ENCODE measurements at places on chromosomes 4 and X.

GRCh38 chrX:41353985-41354384 is 20.0 kb downstream of the DDX3X start:
- no peak for DNase-seq

- DNase-seq: no peak
These were observed 69.2 kb downstream of the NLGN4X start for GRCh38 chrX:6159468-6159867.

DNA sequence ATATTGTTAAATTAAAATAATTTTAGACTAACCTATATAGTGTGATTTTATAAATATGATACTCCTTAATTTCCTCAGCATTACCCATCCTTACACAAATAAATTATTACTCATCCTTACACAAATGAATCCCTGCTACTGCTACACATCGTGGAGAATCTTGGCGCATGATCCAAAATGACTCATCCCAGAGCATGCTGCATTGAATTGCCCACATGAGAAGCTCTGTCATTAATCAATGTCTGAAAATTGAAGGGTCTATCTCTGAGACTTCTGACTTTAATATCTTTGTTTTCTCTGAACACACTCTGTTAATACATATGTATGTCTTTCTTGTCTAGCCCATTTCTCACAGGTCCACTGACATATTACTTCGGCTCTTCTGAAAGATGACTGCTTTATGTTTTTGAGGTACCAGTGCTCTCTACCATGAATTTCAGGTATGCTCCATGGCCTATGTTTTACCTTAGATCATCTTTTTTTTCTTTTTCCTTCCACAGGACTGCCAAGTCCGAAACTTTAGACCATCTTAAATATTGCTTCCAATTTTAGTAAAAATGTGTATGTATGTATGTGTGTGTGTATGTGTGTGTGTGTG is 15.7 kb upstream of the DUSP21 start:
- peak; percentile 65 for DNase-seq

DNA sequence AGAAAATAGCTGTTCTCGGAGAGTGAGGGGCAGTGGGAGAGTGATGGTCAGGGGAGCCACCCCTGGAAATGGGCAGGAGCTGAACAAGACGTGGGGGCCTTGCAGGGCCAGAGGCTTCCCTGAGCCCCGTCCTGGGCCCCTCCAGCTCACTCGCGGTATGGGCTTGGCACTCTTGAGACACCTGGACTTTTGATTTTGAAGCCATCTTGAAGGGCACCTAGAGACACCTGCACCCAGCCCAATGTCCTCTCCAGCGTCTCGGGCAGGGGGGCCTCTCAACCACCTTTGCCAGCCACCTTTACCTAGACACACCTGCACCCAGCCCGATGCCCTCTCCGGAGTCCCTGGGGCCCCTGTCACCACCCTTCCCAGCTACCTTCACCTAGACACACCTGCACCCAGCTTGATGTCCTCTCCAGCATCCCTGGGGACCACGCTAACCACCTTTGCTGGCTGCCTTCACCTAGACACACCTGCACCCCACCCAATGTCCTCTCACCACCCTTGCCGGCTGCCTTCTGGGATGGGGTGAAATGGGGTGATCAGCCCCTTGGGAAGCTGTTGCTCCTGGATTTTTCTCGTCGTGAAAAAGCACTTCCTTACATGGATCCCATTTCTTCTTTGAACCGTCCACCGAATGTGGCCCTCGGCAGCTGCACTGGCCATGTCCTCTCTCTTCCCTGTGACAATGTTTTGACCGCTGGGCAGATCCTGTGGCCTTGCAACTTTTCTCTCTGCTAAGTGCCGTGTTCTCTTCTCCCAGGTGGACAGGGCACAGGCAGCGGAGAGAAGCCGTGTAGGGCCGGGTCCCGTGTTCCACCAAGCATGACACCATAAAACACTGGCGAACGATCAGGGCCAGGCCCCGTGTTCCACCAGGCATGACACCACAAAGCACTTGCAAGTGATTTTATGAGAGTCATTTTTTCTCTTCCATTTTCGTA is 47.5 kb downstream of the CPZ start:
- DNase-seq: no peak

DNA sequence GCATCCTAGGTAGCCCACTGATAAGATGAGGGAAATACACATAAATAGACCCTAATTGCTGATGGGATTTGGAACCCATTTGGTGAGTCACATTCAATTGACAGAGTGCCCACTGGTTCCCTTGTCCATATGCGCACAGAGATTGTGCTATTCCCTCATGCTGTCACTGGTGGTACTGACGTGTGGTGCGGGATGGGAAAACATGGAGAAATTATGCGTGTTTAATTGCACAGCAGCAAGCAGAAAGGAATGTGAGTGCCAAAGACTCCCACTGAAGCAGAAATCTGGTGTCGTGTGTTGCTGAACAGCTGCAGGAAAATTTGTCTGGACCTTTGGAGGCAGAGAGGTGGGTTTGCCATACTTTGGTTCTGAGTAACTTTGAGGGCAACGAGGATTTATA is 92.2 kb downstream of the NHSL2 start:
- DNase-seq: no peak

DNA sequence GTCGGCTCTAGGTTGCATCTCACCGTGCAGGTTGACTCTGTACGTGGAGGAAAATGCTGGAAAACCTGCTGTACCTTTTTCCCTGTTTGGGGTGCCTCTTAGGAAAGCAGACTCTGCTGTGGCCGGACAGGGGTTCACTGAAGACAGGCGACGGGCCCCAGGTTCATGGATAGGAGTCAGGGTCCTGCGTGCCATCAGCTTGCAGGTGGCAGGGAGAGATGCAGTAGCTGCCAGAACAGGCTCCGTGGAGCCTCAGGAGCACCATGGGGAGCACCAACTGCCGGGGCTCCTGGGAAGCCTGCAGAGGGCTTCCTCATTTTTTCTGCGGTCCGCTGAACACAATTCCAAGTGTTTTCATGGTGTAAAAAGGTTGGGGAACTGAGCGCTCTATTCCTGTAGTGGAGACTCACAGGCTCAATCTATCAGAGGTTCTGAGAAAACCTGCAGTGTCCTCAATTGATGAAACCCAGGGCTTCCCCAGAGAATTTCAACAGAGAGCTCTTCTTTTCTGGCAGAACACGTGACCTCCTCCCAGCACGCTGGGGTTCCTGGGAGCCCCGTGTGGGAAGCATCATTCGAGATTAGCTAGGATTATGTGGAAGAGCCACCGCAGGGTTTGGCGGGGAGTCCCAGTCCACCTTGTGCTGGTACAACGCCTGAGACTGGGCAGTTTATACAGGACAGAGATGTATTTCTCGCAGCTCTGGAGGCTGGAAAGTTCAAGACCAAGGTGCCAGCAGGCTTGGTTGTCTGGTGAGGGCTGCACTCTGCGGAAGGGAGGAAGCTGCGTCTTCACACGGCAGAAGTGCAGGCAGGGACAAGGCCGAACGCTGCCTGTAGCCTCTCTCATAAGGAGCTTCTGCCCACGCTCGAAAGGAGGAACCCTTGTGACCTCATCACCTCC is 1.6 kb downstream of the HTRA3 start:
- DNase-seq: no peak

DNA sequence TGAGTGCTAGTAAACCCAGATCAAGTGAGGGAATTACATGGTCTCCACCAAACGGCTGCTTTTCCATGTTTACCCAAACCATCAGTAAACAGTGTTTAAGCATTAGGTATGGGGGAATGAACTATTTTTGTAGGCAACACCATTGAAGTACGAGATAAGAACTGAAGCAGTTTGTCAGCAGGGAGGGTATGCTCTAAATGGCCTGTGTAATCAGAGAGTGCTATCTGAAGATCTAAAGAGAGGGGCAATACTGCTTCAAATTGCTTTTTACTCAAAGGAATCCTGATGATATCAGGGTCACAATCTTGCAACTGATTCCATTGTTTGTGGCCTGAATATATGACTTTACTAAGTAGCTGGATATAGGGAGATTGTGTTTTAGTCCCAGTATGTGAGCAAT is 10.4 kb upstream of the SPIN4 start:
- no peak for DNase-seq

GRCh38 chrX:20128670-20129069 is 12.0 kb upstream of the MAP7D2 start:
- DNase-seq: no peak

GRCh38 chr4:182015893-182016292 is 227.3 kb upstream of the TENM3 start:
- DNase-seq: no peak

DNA sequence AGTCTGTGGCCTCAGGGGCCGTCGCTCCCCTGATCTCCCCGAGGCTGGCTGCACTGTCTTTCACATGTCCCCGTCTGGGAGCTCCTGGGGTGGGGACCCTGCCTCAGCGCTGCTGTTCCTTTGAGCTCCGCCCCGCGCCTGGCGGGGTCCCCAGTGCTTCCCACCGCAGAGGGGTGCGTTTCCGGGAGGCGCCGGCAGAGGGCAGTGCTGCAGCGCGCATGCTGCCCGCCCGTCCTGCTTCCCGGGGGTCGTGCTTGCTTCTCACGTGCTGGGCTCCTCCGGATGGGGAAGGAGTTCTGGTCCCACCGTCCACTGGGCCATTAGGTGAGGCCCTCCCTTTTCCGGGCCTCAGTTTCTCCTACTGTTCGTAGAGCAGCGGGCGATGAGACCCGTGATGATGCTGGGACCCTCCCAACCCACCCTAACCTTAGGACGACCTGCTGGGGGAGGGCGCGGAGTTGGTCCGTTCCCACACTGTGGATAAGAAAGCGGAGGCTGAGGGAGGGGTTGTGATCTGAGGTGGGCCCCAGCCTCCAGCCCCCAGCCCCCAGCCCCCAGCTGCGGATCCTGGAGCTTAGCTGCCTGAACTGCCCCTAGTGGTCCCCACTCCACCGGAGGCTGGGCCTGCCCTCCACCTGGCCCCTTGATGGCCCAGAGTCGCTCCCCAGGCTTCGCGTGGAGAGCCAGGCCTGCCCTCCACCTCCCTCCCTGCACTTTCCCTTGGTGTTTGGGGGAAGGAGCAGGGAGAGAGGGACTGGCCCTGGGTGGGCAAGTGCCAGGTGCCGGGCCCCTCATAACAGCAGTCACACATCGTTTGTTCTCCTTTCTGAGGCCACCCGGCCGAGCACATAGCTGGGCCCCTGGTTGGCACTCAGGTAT is 15.3 kb downstream of the CPZ start:
- DNase-seq: no peak

GRCh38 chr4:4259484-4260100 is 11.6 kb upstream of the TMEM128 start:
- no peak for DNase-seq

DNA sequence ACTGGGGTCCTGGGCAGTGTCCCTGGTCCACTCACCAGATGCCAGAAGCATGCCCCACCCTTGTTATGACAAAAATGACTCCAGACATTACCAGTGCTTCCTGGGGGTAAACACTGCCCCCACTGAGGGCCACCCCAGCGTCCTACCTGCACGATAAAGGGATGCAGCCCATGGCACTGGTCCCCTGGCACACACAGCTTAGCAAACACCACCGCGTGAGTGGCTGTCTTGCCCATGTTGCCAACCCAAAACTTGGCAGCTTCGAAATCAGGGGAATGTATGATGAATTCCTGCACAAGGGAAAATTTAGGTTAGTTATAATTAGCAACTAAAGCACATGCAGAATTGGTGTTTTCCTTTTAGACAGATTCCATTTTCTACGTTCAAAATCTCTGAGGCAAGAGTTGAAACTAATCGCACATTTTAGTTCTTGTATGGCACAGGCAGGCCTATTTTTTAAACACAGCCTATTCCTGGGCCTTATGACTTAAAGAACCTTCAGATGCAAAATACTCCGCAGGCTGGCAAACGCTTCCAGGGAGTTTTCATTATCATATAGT is 30.4 kb downstream of the ACOX3 start:
- no peak for DNase-seq

GRCh38 chrX:129813662-129814368 is 29.9 kb downstream of the ZDHHC9 start:
- no peak for DNase-seq

DNA sequence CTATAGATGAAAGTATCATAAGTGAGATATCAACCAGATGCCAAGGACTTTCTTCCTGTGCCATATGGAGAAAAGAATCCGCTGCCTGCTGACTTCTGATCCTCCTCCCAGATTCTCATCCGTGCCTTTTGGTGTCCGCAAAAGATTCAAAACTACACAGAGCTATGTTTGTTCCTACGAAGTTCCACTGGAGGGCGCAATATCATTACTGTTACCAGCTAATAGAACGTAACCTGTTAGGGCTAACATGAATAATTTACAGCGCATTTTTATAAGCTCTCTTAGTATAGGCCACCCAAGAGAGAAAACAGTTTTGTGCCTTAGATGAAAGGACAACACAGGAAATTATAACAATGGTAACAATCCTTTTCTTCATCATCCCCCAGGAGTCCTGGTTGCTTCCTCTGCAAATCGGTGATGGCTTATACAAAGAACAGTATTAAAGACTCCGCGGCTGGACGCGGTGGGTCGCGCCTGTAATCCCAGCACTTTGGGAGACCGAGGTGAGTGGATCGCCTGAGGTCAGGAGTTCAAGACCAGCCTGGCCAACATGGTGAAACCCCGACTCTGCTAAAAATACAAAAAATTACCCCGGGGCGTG is 22.8 kb upstream of the CENPVL3 start:
- DNase-seq: peak; percentile 23

DNA sequence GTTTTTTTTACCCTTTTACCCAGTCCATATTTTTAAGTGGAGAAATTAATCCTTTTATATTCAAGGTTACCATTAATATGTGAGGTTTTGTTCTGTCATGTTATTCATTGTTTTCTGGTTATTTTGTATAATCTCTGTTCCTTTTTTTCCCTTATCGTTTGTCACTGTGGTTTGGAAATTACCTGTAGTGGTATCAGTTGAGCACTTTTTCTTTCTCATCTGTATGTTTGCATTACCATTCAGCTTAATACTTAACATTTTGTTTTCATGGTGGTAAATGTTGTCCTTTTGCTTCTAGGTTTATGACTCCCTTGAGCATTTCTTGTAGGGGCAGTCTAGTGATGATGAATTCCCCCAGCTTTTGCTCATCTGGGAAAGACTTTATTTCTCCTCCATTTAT is 6.6 kb downstream of the ETDC start:
- no peak for DNase-seq

Data from fibroblast of skin of left quadriceps (primary cell).